ENCODE measurements at places on chromosomes 12 and 14.

GRCh38 chr12:68977335-68977734 lies 44.4 kb upstream of the CPM start:
- no peak for DNase-seq

DNA sequence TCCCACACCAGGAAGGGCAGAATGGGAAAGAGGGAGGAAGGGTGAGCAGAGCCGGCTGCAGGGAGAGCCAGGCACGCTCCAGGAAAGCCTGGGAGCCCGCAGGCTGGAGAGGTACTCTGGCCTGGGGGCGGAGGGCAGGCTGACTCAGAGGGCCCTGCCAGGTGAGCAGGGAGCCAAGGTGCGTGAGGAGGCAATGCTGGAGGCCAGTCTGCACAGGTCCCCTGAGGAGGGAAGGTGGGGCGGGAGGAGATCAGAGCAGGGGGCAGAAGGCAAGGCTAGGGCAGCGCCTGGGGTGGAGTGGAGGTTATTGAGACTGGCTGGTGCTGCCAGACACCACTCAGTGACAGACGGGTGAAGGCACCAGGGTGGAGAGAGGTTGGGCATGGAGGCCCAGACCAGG lies 385.0 kb downstream of the BCL11B start:
- DNase-seq = no peak

DNA sequence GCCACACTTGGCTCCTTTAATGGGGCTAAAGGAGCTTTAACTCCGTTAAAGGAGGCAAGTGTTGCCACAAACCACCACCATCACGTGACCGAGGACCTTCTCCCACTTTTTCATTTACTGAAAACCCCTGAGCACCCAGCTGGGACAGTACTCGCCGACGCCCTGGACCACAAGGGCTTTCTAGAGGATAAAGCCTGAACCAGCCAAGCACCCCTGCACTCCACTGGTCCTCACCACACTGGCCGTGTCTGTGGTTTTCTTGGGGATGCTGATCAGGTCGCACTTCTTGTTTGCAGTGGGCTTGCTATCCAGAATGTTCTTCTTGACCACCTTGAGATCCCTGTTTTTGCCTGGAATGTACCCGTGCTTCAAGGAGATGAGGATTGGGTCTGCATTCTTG lies 14.7 kb upstream of the SELPLG start:
- no peak for DNase-seq

DNA sequence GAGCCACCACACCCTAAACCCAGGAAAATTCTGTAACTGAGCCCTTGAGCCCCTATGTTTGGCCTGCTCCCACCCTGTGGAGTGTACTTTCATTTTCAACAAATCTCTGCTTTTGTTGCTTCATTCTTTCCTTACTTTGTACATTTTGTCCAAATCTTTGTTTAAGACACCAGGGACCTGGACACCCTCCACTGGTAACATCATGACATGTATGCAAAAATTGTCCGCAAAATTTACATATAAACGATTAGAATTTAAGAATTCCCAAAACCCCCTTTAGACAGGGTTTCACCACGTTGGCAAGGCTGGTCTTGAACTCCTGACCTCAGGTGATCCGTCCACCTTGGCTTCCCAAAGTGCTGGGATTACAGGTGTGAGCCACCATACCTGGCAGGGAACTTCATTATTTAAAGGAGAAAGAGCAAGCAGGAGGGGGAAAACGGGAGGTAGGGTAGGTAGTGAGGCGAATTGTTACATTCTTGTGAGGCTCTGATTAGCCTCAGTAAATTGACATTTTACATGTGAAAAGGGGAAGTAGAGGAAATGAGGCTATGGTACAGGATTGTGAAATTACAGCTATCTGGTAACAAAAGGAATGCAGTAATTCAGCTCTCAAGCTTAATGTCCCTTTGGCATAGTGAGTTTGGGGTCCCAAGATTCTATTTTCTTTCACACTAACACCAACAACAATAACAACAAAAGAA lies 27.6 kb downstream of the TUBA1A start:
- DNase-seq = no peak

DNA sequence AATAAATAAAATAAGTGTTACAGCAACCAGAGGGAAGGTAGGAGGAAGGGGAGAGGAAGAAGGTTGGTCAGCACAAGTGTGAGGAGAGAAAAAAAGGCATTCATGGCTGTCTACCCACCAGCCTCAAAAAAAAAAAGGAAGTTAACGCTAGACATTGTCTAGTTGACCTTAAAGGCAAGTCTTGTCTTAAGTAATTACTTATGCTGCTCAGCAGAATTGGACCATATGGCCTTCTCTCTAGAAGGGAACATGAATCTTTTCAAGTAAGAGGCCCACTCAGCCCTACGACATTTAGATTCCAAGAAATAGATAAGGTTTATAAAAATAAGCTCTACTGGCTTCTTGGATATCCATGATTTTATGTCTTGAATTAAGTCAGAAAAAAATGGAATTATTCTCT lies 172.7 kb downstream of the ETNK1 start:
- no peak for DNase-seq
